Right kidney (tissue), 9 donors: ENCODE measurements at places on chromosomes 11 and 22.

- no peak for DNase-seq
Measured at GRCh38 chr11:121700968-121701367, 248.2 kb upstream of the SORL1-AS1 start.

DNA sequence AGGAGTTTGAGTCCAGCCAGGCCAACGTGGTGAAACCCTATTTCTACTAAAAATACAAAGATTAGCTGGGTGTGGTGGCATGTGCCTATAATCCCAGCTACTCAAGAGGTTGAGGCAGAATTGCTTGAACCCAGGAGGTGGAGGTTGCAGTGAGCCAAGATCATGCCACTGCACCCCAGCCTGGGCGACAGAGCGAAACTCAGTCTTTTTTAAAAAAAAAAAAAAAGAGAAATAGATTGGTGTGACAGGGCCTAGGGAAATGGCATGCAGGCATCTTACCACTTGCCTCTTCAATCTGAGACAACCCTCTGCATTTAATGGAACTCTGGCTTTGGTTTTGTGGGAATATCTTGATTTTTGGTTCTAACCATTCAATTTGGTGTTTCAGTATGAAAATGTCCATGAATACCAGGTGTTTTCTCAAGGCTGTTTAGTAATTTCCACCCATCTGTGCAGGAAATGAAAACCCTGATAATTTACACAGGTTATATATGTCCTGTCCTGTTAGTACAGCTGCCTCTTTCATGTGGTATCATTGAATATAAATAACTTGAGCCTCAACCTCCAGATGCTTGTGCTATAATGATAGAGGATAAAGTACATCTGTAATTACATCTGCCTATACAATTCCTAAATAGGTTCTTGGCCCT is 8.4 kb downstream of the XBP1 start:
- no peak for DNase-seq

DNA sequence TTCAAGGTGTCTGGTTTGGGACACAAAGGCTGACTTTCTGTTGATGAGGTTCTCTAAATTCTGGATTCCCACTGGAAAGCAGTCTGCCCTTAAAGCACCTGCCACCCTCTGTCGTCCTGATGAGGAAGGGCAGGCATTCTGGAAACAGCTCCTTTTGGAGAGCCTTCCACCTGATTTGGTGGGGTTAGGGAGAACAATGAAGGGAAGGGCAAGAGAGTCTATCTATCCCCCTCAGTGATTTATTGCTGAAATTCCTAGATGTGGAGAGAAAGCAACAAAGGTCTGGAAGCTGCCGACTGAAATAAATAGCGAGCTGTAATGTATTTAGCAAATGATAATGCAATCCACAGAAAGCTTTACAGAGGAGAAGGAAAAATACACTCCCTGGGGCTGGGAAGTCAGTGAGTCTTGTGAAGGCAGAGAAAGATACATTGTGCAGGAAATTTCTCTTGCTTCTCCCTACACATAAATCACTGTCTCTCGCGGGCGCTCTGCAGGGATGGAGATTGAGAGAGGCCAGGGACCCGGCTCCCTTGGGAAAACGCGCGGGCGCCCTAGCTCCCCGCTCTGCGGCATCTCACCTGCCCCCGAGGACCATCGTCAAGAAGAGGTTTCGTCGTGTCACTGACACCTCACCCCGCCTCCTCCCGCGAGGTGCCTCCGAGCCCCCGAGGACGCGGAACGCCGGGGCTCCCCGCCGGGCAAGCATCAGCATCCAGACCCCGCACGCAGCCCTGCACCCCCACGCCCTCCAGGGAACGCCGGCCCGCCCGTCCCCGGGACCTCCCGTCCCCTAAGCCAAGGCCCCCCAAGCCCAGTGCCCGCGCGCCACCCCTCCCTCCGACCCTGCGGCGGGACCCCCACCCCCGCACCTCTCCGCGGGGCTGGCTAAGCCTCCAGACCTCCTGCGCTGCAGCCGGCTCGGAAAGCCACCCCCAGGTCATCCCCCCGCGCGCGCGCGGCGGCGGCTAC is 673 bp downstream of the CDON start:
- DNase-seq = peak; percentile 74

GRCh38 chr11:18461909-18462308 is 6.3 kb downstream of the LDHAL6A start:
- DNase-seq = no peak

DNA sequence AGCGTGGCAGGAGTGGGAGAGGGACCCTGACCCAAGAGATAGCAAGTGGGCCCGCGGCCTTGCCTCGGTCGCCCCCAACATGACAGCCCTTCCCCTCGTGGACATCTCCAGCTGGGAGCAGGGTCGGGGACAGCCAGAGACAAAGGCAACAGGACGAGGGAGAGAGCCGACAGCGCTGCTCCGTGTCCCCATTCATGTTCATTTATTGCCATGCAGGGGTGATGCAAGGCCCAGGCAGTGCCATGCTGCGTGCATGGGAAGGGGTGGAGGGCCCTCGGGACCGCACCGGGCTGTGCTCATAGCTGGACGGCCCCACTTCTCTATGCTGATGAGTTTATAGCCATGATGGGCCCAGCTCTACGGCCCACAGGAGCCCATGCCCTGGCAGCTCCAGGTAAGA is 12.7 kb downstream of the MRPL23 start:
- no peak for DNase-seq

- no peak for DNase-seq
Measured at GRCh38 chr11:126485986-126486635, 130.6 kb downstream of the ST3GAL4 start.
